Smooth muscle cell of trachea (primary cell): ENCODE measurements at places on chromosomes 3 and 15. TPM values are rescaled to one million over a fixed set of nuclear protein-coding genes. Genes with fewer than 3 reads are reported as not detected.

The SMCO1 gene
- not detected in 2 replicates for total RNA-seq

The RASSF1 gene
- 43.8 and 49.6 TPM in 2 replicates for total RNA-seq

The GOLGA6B gene
- not detected in 2 replicates for total RNA-seq

The INTS14 gene
- 34.9 and 40.1 TPM in 2 replicates for total RNA-seq

The KY gene
- total RNA-seq, result 1.6 and 1.7 TPM in 2 replicates

The SEMA3F gene
- total RNA-seq, result 7.4 and 7.6 TPM in 2 replicates
